BJ (cell line): ENCODE measurements at places on chromosomes 16 and 17.

- DNase-seq: no peak
These were observed 6.8 kb upstream of the SDR42E1 start for GRCh38 chr16:82017911-82018568.

- no peak for DNase-seq
These were observed 66.8 kb downstream of the MARCHF10 start for GRCh38 chr17:62741290-62741689.

DNA sequence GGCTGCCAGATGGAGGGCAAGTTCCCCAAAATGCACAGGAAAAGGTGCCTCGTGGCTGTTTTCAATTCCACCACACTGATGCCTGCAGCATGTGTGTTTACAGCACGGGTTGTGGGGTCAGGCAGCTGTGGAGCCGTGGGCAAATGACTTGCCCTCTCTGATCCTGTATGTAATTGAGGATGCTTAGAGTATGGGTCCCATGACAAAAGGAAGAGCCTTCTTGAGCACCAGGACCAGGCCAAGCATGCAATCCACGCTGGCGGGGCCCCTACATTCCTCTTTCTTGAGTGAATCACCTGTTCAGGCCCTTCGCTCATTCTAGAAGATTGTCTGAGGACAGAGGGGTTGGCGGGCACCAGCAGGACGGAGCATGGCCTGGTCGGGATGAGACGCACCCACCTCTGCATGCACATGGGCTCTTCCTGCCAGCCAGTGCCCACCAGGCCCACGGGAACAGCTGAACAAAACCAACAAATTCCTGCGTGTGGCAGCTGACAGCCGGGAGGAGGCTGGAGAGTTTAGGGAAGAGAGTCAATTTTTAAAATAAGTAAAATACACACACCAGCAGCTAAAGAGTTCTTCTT lies 1.4 kb upstream of the CTRB2 start:
- no peak for DNase-seq

- DNase-seq: no peak
These were observed 561 bp downstream of the AXIN1 start for GRCh38 chr16:351804-352520.

- DNase-seq: no peak
These were observed 186.0 kb downstream of the TANC2 start for GRCh38 chr17:63151941-63152523.

DNA sequence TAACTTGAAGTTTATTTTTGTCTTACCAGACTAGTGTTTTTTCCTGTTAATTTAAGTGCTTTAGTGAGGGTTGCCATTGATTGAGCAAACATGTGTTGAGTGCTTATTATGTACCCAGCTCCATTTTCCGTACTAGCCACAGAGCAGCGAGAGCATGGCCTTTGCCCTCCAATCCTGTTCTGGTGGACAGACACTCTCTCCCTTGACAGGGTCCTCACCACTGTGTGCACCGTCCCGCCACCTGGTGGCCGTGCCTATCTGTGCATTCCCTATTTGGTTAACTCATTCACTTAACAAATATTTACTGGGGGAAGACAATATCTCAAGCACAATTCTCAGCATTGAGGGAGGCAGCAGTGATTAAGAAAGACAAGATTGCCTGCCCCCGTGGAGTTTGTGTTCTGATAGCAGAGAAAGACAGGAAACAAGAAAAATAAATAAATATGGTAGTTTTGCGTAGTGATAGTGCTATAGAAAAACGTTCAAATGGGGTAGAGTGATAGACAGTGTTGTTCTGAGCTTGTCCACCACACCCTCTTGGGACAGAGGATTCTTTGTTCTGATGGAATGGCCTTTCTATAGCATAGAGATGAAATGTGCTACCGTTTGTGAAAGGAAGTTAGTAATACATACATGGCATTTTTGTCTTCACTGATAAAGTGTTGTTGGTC lies 13.0 kb downstream of the CDH13 start:
- DNase-seq: no peak

- DNase-seq: no peak
These were observed 1.1 kb upstream of the AKTIP start for GRCh38 chr16:53503991-53504663.

DNA sequence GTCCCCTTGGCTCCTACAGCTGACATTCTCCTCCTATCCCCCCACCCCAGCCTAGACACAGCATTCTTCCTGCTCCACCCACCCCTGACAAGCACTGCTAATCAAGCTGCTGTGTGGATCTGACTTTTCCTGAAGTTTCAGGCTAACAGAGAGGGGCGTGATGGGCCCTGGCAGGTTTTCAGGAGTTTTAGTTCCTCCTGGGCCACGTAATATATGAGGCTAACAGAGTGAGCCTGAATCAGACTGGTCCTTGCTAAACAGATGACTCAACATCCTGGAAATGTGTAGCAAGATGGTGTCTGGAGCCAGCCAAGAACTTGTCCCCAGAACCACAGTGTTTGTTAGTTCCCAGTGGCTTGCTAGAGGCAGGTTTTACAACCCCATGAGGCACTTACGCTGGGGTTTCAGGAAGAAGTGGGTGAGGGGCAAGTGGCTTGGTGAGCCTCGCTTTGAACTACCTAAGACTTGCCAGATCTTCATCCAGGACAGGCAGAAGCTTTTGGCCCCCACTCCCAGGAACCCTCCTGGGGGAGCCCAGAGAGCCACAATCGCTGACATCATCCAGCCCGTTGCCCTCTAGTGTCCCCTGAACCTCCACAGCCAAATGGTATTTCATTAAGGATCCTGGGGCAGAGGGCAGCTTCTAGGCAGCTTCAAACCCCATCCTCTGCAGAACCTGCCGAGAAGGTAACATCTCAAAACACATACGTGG lies 15.9 kb downstream of the TMEM92 start:
- DNase-seq: peak; percentile 98

DNA sequence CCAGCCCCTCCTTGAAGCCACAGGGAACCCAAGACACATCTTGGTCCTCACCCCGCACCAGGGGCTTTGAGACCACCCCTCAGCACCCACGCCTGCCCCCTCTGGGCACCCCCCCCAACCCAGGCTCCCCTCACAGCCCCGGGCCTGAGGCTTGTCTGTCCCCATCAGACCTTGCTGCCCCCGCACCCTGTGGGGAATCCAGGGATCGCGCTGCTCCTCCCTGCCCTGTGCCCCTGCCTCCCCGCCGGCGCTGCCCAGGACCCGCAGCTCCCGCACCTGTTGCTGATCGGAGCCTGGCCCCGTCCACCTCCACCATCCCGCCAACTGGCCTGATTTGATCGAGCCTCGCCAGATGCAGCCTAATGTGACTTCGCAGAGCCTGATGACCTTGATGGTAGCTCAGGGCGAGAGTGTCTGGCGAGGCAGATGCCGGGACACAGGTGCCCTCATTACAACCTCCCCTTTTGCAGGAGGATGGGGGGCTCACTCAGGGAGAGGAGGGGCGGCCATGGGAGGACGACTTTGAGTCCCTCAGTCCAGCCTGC lies 29.0 kb downstream of the SLC25A10 start:
- DNase-seq: no peak

GRCh38 chr17:59837308-59838051 lies 55.3 kb downstream of the TUBD1 start:
- peak; percentile 100 for DNase-seq

- DNase-seq: no peak
These were observed 4.8 kb downstream of the PRSS53 start for GRCh38 chr16:31083981-31084380.

DNA sequence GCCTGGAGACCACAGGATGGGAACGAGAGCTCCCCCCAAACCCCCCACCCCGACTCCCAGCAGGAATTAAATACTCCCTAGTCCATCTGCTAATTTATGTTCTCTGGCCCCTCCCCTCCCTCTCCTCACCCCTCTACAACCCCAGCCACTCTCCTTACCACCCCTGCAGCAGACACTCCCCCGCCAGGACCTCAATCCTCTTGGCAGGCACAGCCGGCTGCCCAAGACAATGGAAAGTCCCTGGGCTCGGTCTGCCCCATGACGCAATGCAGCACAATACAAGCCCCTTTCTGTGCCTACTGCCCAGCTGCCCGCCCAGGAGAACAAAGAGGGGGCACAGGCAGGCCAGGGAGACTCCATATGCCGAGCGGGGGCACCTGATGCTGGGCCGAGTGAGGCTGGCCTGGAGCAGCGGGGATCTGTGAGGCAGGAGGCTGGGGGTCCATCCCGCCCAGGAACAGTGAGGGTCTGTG lies 30.3 kb upstream of the CDC42EP4 start:
- no peak for DNase-seq

GRCh38 chr17:28326114-28326513 lies 7.1 kb downstream of the TMEM97 start:
- no peak for DNase-seq

DNA sequence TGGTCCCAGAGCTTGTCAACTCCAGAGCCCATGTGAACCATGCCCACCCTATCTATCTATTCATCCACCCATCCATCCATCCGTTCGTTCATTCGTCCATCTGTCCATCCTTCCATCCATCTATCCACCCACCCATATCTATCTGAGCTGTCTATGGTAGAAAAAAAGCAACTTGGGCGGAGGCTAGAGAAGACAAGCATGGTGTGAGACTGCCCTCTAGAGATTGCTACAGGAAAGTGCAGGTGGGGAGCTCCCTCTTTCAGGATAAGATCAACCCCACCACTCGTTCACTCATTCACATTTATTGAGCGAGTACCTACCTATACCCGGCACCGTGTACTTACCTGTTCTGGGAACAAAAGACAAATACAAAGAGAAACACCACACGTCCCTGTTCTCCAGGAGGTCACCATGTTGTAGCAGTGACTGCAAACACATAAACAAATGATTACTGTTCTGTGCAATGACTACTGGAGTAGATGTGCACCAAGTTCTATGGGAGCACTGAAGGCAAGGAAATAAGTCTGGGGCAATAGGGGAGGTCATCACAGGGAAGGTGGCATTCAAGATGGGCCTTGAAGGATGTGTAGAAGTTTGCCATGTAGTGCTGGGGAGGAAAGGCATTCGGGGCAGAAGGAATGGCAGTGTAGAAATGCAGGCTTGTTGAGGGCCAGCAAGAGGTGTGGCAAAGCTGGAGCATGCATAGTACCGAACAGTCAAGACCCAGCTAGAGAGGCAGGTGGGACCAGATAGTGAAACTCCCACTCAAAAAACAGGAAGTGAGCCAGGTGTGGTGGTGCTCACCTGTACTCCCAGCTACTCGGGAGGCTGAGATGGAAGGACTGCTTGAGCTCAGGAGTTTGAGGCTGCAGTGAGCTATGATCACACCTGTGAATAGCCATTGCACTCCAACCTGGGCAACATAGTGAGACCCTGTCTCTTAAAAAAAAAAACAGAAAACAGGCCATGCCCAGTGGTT lies 13.4 kb upstream of the ATP5MC1 start:
- no peak for DNase-seq
